ENCODE measurements at places on chromosomes 11 and 22.

DNA sequence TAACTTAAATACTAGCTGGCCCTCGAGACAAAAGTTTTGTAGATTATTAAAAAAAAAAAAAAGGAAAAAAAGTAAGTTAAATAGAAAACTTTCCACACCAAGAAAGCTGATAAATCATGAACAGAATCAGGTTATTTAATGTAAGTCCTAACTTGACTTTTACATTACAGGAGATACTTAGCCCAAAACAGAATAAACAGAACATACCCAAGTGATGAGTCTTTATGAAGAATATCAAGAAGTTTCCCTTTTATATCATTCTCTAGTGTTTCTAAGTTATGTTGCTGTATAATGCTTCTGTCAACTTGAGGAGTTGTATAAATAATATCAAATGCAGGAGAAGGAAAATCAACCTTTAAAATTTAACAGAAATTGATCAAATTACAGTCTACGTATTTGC is 44.5 kb upstream of the RPS13 start:
- DNase-seq: no peak

DNA sequence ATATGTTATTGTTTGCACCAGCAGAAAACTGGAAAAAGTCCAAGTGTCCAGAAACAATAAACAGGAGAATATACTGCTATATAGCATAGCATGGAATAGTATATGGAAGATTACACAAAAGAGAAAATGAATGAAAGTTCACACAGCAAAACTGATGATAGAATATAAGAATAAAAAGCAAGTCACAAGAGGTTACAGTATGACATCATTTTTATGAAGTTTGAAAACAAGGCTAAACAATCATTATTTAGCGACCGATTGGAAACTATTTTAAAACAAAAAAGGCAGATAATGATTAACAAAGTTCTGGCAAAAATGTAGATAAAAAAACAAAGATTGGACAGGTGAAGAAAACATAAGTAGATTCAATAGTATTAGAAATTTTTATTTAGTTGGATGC is 47.1 kb downstream of the SOX6 start:
- no peak for DNase-seq

DNA sequence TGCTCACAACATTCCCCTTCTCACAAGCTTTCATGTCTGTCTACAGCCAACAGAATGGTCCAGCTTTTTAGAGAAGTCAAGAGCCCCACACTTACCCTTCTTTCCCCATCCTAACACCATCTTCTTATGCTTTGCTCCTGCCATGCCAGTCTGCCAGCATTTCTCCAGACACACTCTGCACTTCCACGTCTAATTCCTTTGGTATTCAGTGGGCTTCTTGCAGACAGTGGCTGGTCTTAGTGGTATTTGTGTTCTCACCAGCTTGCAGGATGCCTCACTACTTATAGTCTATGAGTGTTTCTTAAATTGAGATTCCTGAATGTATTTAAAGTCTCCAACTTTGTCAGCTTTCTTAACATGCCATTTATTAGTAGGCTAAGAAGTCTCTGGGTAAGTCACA is 154.4 kb downstream of the BBOX1 start:
- DNase-seq: no peak

GRCh38 chr22:20804650-20805049 is 30.7 kb downstream of the SERPIND1 start:
- DNase-seq: no peak

DNA sequence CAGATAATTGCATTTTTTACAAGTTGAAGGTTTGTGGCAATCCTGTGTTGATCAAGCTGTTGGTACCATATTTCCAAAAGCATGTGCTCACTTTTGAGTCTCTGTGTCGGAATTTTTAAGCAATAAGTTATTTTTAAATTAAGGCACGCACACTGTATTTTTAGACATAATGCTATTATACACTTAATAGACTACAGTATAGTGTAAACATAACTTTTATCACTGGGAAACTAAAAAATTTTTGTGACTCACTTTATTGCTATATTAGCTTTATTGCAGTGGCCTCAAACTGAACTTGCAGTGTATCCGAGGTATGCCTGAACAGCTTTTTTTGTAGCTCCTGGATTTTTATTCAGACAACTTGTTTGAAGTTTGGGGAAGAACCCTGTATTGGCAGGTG is 31.3 kb upstream of the RRM1 start:
- no peak for DNase-seq
